ENCODE measurements at places on chromosomes 3 and 15. TPM values are rescaled to one million over a fixed set of nuclear protein-coding genes. Genes with fewer than 3 reads are reported as not detected.

MPI gene
- 22.5 TPM for total RNA-seq

SLC15A2 gene
- 2.8 TPM for total RNA-seq

ARHGEF26 gene
- 10.0 TPM for total RNA-seq

MORC1 gene
- total RNA-seq: not detected

ACY1 gene
- 52.2 TPM for total RNA-seq

GCSAM gene
- total RNA-seq: not detected

TM4SF18 gene
- total RNA-seq: not detected

MYO5C gene
- 35.6 TPM for total RNA-seq

DUOXA1 gene
- 0.75 TPM for total RNA-seq

SLC51B gene
- total RNA-seq: not detected

DENND4A gene
- total RNA-seq: 16.3 TPM

SAMMSON gene
- not detected for total RNA-seq

GRAMD2A gene
- total RNA-seq: 60.2 TPM

ZBED2 gene
- 45.1 TPM for total RNA-seq

MCF2L2 gene
- 2.3 TPM for total RNA-seq

PLSCR2 gene
- total RNA-seq: not detected

CCR9 gene
- total RNA-seq: not detected

CTXND1 gene
- not detected for total RNA-seq

LCTL gene
- total RNA-seq: not detected

MBNL1 gene
- total RNA-seq: 122 TPM

GOLGA8A gene
- 60.7 TPM for total RNA-seq

GOLGA8R gene
- total RNA-seq: 1.4 TPM

XIRP1 gene
- total RNA-seq: not detected

PIGZ gene
- 5.6 TPM for total RNA-seq

LRRC31 gene
- not detected for total RNA-seq

CLDN16 gene
- total RNA-seq: 0.20 TPM

GLDN gene
- not detected for total RNA-seq

DNA sequence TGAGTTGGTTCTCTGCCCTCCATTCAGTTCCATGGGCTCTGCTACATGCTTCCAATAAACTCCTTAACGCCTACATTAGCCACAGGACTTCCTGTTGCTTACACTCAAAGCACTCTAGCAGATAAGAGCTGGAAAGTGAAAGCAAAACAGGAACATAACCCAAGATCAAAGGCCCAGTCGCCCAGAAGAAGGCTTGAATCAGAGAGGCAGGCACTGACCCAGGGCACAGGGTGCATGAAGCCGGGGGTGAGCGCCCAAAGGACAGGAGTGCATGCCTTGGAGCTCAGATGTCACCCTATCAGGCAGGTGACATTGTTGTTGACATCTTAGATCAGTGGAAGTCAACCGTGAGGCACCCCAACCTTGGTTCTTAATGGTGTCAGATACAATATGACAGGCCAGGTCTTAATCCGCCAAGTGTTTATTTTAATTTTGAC lies 235.1 kb downstream of the UACA start:
- peak; percentile 44 for DNase-seq

GRCh38 chr3:172688588-172688987 lies 22.3 kb downstream of the NCEH1 start:
- peak; percentile 46 for DNase-seq

- DNase-seq: no peak
Observed at GRCh38 chr15:78343276-78344060, 3.3 kb downstream of the CRABP1 start.

GRCh38 chr3:127134887-127135240 lies 58.1 kb upstream of the PRR23E start:
- DNase-seq: no peak

DNA sequence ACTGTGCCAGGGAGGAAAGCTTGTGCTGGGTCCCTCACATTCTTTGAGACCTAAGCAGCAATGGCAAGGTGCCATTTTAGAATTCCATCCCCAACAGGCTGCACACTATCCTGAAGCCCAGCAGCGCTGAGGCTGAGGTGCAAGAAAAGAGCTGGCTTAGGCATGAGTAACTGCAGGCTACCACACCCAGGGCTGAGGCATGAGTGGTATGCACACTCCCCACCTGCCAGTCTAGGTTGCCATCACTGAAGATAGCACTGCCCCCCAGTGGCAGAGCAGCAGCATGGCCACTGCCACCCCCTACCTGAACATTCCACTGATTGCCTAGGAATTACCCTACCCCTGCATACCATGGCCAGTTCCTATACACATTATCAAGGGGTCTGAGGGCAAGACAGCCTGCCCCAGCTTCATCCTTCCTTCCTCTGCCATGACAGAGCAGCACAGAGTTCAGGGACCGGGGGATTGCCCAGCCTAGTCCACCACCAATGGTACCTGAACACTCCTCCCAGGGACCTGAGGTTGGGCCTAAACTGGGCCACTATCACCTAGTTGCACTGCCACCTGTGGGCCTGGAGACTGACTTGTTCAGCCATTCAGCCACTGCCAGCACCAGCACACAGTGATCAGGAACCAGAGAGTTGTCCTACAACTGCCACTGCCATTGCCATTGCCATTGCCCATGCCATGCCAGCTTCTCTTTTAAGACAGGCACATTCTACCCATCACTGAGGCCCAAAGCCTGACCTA lies 129.8 kb downstream of the SATB1 start:
- peak; percentile 90 for DNase-seq

- no peak for DNase-seq
Observed at GRCh38 chr3:168659015-168659414, 563.3 kb upstream of the GOLIM4 start.

GRCh38 chr3:196471551-196471950 lies 32.0 kb downstream of the RNF168 start:
- DNase-seq: no peak

- peak; percentile 65 for DNase-seq
Observed at GRCh38 chr3:38453075-38453912, at the start of gene ACVR2B. Gene ACVR2B, plus strand, starts transcription at chr3:38453890. Its CDS starts 433 bp downstream, at chr3:38454323.

GRCh38 chr3:55571216-55571813 lies 84.2 kb upstream of the WNT5A start:
- no peak for DNase-seq

GRCh38 chr15:70854666-70854976 lies 664 bp upstream of the LARP6 start:
- DNase-seq: no peak

- DNase-seq: peak; percentile 26
Observed at GRCh38 chr3:101518421-101518871, 5.4 kb upstream of the SENP7 start.

GRCh38 chr3:171261487-171261886 lies 198.7 kb downstream of the TNIK start:
- DNase-seq: peak; percentile 45

DNA sequence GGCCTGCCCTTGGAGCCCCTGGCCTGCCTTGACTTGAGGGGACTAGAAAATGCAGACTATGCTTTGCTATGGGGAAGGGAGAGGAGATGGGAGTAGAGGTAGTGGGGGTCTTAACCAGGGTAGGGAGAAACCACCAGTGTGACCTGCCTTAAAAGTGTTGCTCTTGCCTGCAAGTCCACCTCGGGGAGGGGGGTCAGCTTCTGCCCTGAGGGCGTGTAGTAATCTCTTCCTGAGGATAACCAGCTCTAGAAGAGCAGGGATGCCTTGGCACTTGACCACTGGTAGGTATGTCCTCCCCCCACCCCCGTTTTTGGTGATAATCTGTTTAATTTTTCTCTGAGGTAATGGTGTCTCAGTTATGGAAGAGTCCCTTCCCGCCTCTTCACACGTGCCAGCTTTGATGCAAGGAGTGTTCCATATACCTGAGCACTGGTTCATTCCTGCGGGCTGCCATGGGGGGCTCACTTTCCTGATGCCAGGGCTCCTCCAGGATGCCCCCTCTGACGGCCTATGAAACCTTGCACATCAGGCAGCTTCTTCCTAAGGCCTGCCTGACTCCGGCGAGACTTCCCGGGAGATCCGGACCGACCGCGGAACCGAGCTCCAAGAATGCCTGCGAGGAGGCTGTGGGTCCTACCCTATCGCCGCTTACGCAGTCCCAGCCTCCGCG lies 780 bp upstream of the P4HTM start:
- no peak for DNase-seq

DNA sequence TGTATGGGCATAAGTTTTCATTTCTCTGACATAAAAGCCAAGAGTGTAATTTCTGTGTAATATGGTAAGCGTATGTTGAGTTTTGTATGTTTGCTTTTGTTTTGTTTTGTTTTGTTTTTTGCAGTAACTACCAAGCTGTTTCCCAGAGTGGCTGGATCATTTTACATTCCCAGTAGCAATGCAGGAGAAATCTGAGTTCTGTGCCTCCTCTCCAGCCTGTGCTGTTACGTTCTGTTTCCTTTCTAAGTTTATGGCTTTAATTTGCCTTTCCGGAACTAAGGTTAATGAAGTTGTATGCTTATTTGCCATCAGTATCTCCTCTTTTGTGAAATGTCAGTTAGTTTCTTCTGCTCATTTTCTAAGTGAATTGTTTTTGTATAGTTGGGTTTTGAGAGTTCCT lies 307.8 kb downstream of the GABRG3 start:
- DNase-seq: no peak

GRCh38 chr15:68693071-68693470 lies 114.3 kb downstream of the CORO2B start:
- no peak for DNase-seq

GRCh38 chr3:58356054-58356453 lies 23.4 kb downstream of the PXK start:
- DNase-seq: no peak

GRCh38 chr3:7489417-7489816 lies 628.5 kb downstream of the GRM7 start:
- DNase-seq: no peak

DNA sequence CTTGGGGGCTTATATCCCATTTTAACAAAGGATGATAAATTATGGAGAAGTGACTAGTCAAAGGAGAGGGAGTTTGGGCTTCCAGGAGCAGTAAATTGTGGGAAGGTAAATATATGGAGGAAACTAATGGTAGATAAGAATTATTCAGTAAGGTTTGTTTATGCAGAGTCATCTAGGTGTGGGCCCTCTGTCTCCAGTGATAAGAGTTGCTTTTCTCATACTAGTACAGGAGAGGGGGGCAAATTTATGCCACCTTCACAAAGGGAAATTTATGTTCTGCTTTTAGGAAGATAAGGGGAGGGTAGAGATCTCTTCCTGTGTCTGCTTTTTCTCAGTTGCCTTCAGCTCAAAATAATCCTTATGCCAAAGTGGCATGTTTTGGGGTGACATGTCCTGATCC lies 383.7 kb upstream of the PPP2R3A start:
- DNase-seq: no peak

DNA sequence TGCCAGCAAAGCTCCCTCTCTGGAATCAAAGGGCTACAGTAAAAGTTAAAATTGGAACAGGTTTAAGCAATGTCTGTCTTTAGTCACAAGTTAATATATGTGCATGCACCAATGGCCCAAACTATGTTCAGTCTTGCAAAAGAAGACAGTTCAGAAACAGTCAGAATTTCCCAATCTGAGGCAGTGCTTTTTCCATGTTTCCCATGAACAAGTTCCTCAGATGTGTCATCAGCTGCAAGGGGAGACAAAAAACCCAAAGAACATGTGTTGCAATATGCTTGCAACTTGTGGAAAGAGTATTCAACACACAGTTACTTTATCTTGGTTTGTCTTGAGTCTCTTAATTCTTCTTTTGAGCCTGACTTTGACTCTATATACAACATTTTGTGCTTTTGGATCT lies 148.4 kb downstream of the USP13 start:
- no peak for DNase-seq

DNA sequence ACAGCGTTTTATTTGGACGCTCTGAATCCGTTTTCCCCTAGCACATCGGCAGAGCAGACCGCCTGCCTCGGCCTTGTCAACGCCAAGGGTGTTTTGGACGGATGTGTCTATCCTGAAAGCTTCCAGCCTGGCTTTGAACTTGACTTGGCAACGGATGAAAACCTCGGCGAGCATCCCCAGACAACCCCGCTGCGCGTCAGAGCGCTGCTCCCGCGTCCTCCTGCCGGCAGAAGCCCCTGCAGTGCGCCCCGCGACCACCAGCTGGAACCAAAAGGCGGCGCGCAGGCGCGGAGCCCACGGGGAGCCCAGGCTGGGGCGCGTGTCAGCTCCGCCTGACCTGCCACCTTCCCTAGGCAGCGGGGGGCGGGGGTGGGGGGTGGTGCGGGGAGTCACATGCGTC lies 26.2 kb upstream of the ARL8B start:
- DNase-seq: no peak

GRCh38 chr3:186921578-186921977 lies 8.7 kb upstream of the ST6GAL1 start:
- no peak for DNase-seq

GRCh38 chr3:107951126-107951525 lies 139.7 kb downstream of the CD47 start:
- DNase-seq: no peak

GRCh38 chr3:182364323-182364722 lies 429.0 kb upstream of the ATP11B start:
- no peak for DNase-seq

GRCh38 chr3:156816091-156816793 lies 9.9 kb upstream of the LEKR1 start:
- DNase-seq: peak; percentile 49

- DNase-seq: no peak
Observed at GRCh38 chr3:168336276-168336675, 240.6 kb upstream of the GOLIM4 start.

- no peak for DNase-seq
Observed at GRCh38 chr3:182041668-182042291, 330.1 kb downstream of the SOX2 start.

DNA sequence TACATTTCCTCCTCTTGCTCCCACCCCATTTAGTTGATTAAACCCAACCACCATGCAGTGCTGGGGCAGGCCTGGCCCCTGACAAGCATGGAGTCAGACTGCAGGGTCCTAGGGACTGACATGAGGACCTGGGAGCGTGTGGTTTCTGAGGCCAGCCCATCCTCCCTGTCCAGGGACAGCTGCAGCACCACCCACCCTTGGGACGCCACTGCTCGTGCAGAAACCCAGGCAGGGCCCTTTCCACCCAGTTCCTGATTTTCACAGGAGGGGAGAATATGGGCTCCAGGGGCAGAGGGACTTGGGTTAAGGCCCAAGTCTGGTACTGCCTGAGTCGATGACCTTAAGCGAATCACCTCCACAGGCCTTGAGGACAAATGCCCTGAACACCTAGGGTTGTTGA lies 23.7 kb downstream of the PLXND1 start:
- DNase-seq: no peak

DNA sequence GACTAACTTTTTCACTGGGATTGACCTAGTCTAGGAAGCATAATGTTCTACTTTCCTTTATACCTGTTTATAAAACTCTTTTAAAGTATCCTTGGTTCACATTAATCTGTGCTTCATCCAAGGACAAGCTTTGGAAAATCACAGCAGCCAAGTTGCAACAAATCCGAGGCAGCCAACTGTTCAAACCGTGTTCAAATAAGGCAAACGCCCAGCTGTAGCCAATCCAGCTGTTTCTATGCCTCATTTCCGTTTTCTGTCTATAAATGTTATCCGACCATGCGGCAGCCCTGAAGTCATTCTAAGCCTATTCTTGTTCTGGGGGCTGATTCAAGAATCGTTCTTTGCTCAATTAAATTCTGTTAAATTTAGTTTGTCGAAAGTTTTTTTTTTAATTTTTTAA lies 78.3 kb downstream of the FMN1 start:
- DNase-seq: no peak

DNA sequence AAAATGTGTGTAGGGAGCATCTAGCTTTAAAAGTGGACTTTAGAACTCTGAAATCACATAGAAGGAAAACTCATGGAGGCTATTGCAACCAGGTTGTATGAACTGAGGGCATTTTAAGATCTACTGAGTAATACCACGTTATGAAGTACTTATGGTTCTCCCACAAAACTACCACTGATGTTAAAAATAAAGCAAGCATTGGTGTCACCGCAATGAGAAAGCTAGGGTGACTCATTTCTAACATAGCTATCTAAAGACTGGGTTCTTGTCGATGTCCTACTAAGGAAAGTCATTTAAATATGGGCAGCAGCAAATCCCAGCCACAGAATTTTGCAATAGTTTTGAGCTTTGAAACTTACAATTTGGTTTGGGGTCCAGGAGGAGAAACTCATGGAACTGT lies 584.8 kb downstream of the DIPK2A start:
- no peak for DNase-seq

Data from PC-9 (cell line).